ENCODE measurements at places on chromosomes 16 and 17.

DNA sequence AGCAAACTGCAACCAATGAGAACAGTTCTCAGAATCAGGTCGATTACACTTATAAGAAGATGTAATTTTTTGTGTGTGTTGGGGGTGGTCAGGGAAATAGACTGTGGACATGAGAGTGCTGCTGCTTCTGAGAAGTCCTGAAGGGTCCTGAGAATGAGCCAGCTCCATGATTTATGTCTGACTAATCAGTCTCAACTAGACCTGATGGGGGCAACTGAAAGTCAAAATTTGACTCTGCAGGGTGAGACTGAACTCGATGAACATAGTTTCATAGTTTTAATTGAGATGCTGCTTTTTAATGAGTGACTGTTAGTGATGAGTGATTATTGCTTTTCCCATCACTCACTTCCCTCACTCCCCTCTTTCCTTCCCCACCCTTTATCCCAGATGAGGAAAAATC, 37.3 kb downstream of the SMARCE1 start:
- no peak for DNase-seq

- no peak for DNase-seq
These were observed 84.4 kb downstream of the RPGRIP1L start for GRCh38 chr16:53619235-53619634.

DNA sequence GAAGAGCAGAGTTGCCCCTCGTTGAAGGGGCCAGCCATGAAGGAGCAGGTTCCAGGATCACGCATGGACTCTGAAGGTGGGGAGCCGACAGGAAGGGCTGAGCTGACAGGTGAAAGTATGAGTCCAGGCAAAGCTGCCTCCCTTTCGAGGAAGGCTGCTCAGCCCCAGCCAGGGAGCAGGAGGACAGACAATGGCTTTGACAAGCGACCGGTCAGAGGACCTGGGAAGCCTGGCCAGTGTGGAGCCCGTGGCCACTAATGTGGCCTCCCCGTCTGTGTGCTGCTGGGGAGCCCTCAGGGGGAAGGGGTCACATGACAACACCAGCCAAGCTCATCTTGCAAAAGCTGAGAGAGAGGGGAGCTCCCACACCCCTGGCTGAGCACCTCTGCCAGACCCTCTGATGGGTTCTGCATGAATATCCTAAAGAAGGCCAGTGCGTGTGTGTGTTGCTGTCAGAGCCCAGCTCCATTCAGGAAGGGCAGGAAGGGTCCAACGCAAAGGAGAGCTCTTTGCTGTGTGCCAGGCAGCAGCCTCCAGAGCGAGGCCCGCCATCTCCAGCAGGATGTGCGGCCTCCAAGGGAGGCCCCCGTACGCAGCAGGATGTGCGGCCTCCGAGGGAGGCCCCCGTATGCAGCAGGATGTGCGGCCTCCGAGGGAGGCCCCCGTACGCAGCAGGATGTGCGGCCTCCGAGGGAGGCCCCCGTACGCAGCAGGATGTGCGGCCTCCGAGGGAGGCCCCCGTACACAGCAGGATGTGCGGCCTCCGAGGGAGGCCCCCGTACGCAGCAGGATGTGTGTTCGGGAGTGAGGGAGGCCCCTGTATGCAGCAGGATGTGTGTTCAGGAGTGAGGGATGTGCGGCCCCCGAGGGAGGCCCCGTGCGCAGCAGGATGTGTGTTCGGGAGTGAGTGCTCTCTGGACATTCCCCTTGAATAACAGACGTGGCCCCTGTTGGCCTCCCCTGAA, 102.1 kb upstream of the CHMP6 start:
- DNase-seq: no peak

DNA sequence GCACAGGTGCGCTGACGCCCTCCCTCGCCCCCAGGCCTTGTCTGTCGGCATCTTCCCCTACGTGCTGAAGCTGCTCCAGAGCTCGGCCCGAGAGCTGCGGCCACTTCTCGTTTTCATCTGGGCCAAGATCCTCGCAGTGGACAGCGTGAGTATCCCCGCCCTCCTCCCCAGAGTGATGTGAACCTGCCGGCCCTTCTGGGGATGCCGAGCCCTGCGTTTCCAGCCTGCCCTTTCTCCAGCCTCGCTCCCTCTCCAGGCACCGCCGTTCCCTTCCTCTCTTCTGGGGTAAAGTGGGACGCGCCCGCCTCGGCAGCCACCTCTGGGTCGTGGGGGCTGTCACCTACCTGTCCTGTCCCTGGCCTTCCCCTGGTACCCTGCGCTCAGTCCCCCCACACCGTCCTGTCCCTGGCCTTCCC, 133.9 kb upstream of the CHMP6 start:
- no peak for DNase-seq

GRCh38 chr17:35892091-35893035, 12.2 kb upstream of the CCL5 start:
- DNase-seq: peak; percentile 53

DNA sequence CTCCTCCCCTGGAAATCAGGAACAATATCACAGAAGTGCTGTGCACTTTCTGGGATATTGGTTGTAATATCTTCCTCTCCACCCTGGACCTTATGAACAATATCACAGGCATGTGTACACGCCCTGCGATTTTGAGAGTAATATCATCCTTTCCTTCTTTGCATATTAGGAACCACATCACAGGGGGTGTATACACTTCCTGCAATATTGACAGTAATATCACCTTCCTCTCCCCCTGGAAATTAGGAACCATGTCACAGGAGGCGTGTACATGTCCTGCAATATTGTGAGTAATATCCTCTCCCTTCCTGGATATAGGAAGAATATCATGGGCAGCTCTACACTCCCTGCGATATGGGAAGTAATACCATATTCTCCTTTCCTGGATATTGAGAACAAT, 14.2 kb upstream of the TEKT5 start:
- DNase-seq: no peak

- DNase-seq: no peak
These were observed 60.5 kb downstream of the RAP1GAP2 start for GRCh38 chr17:2856727-2857126.

DNA sequence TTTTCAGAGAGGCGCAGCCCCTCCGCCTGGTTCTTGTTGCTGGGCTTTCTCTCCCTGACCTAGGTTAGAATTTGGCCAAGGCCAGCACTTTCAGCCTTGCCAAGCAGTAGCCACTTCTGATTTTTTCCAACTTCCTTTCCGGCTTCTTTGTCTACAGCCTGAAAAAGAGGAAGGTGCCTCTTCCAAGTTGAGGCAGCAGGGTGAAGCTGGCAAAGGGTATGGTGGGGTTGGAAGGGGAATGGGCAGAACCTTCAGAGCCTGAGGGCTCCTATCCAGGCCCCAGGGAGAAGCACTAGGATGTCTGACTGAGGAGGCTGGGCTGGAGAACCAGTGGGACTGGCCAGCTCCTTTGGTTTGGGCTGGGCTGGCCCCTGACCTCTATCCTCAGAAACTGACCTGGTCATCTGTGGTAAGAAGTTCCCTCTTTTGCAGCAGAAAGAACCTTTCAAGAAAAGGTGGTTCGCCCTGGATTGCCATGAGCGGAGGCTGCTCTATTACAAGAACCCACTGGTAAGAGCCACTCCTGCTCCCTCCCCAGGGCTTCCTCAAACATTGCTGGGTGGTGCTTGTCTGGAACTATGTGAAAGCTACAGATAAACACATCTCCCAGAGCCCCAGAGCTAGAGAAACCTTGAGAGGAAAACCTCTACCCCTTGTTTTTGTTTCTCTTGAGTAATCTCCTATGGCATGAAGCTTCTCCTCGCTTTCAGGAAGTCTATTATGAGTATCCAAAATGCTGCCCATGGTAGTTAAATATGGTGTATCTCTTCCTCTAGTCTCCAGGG, 16.6 kb upstream of the RNF135 start:
- DNase-seq: no peak

DNA sequence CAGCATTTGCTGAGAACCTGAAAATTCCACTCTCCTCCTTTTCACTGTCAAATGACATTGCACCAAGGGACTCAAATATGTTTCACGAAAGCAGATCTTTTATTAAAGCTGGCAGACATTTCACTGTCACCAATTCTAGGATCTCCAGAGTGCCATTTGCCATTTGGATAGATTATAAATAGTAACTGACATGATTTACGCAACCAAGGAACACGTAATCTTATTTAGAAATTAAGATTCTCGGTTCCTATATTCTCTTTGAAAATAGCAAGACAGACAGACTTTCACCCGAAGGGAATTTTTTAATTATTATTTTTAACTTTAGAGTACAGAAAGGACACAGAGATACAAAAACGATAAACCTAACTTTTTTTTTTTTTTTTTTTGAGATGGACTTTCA, 49.6 kb downstream of the ANKFY1 start:
- no peak for DNase-seq

DNA sequence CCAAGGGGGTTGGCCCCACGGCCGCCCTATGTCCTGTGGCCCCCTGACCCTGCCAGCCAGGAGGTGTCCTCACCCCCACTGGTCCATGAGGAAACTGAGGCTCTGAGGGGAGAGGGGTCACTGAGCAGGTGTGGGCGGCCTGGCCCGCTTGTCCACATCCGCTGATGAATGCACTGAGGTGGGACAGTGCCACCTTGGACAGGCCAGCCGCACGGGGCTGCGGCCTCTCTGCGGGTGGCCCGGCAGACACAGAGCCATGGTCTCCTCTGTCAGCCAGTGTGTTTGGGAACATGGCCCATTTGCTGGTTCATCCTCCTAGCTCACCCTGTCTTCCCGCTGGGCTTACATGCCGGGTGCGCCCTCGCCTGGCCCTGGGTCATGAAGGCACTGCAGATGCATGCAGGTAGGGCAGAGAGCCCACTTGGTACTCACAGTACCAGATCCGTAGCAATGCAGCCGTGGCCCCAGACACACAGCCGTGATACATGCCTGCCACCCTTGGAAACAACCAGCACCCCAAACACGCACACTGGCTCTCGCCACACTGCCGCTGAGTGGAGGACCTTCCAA, 93.9 kb downstream of the ENGASE start:
- no peak for DNase-seq

DNA sequence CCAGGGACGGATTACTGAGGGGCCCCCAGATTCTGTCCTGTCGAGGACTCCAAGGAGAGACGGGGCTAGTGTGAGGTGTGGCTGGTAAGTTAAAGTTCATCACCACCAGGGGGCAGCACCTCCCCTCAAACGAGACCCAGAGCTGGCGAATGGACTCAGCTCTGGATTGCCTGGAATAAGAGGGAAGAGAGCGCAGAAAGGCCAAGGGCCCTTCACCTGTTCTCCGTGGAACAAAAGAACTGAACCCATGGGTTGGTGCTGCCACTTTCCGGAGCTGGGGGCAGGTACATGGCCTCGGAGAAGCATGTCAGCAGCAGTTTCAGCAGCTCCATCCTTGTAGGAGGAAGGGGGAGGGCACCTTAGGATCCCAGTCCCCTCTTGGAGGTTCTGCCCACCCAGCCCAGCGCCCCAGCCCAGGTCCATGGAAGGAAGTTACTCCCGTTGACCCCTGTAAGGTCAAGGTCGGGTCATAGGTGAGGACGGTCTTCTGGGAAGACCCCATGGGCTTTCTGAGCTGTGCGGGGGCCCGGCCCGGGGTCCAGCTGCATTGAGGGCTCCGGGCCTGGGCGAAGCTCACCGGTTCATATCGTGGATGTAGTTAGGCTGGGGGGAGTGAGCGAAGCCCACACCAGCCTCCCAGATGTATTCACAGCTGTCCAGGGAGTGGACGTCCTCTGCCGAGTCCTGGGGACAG, 10.8 kb downstream of the HID1 start:
- DNase-seq: peak; percentile 72

DNA sequence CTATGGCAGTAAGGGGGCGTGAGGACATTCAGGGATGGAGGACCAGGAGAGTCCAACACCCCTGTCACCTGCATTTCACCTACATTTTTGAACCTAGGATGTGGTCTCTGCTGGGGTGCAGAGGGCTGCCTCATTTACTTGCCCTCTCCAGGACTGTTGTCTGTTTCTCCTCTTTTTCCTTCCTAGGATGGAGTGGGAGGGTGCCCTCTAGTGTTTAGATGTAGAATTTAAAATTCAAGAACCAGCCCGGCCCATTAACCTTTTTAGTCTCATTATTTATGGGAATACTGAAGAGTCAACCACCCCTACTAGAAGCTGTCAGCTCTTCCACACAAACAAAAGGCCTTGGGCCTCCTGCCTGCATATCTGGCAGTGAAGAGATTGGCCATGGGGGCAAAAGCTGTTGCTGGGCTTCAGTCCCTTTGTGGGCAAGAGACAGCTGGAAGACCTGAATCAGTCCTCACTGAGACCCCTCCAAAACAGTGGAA, 2.5 kb upstream of the STARD3 start:
- DNase-seq: peak; percentile 33

- peak; percentile 35 for DNase-seq
These were observed 413.0 kb downstream of the CPPED1 start for GRCh38 chr16:12390644-12391043.

DNA sequence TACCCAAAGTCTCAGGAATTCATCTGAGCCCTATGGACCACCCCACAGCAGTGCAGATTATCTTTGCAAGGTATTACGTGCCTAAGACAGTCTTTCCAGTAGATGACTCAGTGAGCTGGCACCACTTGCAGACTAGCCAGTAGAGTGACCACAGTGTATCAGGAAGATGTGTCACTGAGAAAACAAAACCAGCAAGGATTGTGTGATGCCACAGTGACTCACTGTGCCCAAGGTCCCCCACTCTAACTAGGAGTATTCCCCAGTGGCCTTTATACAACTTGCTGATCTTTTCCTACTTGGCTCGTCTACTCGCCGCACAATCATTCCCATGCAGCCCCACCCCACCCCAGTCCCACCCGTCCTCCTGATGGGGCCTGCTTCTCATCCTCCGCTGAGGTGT, 26.8 kb upstream of the PRKCA start:
- DNase-seq: peak; percentile 96

DNA sequence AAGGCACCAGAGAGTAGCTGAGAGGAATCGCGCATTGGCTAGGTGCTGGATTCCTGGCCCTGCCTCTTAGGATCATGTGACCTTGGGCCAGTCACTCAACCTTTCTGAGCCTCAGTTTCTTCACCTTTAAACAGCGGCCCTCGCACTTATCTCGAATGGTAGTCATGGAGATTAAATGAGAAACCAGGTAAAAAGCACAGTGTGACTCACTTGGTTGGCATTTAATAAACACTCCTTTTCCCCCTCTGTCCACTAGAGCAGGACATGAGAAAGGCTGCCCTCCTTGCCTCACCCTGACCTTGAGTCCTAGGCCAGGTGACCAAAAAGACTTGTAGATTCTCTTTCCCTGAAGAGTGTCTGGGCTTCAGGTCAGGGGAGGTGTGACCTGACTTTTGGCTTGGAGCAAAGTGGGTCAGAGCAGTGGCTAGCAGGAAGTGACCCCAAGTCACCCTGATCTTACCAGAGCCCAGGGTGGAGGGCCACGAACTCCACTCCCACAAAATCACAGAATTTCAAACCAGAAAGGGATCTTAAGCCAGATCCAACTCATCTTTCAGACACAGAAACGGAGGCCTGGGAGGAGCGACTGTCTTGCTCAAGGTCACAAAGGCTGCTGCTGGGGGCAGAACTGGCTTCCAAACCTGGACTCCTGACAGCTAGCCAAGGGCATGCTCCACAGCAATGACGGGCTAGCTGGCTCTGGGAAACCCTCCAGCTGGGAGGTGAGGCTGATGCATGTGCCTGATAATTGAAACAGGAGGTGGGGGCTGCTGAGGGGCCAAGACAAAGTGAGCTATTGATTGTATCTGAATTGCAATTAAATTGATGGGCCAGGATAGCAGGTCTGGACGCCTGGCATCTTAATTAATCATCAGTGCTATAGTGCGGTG, 65.2 kb downstream of the PIPOX start:
- DNase-seq: peak; percentile 91

- no peak for DNase-seq
These were observed 354.0 kb downstream of the CDH13 start for GRCh38 chr16:82980810-82981209.
